Stimulated activated CD4-positive, alpha-beta T cell treated with anti-CD3 and anti-CD28 coated beads, Interleukin-1b, Interleukin-23, amount 100 ng/mL, for 1 hour (primary cell): ENCODE measurements at places on chromosomes 4 and X.

DNA sequence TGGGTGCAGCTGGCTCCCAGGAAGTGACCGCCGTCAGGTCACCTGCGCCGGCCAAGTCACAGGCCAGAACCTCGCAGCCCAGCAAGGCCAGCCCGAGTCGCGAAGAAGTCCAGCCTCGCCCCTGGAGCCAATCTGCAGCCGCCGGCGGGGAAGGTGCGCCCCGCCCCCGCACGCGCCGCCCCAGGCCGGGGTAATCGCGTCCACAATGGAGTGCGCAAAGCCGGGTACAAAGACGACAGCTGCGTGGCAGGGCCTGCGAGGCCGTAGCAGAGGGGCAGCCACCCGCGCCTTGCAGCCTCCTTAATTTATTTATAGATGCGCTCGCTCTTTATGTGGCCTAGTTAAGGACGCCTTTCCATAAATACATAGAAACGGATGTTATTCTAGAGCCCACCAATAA lies 139.4 kb upstream of the CPEB2 start:
- DNase-seq, result no peak

DNA sequence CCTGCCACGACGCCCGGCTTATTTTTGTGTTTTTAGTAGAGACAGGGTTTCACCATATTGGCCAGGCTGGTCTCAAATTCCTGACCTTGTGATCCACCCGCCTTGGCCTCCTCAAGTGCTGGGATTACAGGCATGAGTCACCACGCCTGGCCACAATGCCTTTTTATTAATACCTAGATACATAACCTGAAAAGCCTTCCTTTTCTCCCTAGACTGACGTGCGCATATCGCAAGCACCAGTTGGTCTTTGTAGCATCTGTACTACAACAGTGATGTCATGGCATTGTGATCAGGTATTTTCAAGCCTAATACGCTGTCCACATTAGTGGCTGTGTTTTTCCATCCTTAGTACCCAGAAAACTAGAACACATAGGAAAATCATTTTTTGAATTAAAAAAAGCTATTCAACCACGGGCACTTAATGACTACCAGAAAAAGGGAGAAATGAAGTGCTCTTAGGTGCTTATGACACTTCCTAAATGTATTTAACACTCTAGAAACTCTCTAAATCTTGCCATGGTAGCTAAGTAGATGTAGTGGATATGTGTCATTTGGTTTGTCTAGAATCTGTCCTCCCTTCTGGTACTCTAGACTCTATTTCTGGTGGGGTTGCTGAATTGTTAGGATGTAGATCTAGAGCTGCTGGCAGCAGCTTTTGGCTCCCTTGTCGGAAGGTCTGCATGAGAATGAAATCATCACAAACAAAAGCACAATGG lies 707.8 kb downstream of the STIM2 start:
- DNase-seq, result no peak

GRCh38 chr4:17717301-17717700 lies 64.1 kb downstream of the FAM184B start:
- no peak for DNase-seq

DNA sequence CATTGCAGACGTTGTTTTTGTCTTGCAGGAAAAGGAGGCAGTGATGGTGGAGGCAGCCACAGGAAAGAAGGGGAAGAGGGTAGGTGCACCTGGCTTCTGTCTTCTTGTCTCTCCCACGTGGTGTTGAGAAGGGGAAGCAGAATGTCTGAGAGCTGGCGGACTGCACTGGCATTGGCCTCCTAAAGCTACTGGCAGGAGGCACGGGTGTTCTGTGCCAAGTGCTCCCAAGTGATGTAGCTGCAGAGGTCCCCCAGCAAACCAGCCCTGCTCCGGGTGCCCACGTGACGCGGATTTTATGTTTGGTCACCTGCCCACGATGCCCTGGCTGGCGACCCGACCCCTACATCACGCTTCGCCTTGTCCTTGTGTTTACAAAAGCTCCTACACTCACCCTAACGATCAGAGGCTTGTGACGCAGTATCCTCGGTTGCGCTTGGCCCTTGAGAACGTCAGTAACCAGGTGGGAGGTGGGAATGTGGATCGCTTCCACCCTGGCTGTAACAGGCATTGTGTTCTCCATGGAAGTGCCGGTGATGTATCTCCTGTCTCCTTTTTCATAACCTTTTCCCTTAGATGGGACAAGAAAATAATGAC lies 28.5 kb upstream of the XG start:
- no peak for DNase-seq

GRCh38 chr4:158444621-158445020 lies 77.1 kb upstream of the RXFP1 start:
- no peak for DNase-seq

GRCh38 chr4:165740911-165741310 lies 132.1 kb upstream of the TLL1 start:
- DNase-seq, result no peak

DNA sequence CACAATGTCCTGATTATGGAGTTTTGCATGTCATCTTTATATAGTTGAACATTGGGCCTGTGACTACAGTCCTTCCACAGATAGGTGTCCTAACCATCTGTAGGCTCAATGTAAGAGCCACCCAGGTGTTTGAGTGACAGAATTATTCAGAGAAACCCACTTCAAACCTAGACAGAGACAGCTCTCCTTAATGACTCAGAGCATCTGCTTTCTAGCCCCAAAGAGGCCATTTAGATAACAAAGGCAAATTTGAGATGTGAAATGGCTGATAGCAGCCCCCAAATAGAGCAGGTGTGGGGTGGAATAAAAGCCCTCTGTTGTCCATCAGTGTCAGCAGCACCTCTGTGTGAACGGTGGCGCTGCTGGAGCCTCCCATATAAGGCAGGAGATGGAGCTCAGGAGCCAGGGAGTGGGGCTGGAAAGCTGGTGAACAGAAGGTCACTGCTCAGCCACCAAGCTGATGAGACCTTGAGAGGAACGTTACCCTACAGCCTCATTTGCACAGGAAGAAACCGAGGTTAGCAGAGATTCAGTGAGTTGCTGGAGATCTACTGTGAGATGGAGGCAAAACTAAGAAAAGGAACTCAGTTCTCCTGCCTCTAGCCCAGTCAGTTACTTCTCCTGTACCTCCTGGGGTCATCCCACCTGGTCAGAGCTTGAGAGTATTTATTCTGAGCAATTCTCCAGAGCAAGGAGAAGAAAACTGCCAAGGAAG lies 153.3 kb upstream of the LNX1 start:
- no peak for DNase-seq

DNA sequence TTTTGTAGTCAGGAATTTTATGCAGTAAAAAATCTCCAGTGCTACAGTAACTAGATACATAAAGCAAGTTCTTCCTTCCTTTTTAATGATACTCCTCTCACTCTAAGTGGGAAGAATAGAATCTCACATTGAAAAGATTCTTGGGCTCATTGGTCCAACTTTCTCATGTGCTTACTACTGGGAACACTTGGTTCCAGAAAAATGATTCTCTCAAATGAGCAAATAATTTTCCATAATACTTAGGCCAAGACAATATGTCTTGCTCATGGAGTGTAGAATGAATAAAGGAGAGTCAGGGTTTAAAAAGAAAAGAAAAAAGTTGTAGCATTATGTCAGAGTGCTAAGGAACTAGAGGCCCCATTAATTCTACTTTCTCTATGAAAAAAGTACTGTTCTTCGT lies 197.8 kb downstream of the RASL11B start:
- DNase-seq, result no peak

GRCh38 chr4:152434011-152434410 lies 101.9 kb downstream of the FBXW7 start:
- DNase-seq, result no peak

DNA sequence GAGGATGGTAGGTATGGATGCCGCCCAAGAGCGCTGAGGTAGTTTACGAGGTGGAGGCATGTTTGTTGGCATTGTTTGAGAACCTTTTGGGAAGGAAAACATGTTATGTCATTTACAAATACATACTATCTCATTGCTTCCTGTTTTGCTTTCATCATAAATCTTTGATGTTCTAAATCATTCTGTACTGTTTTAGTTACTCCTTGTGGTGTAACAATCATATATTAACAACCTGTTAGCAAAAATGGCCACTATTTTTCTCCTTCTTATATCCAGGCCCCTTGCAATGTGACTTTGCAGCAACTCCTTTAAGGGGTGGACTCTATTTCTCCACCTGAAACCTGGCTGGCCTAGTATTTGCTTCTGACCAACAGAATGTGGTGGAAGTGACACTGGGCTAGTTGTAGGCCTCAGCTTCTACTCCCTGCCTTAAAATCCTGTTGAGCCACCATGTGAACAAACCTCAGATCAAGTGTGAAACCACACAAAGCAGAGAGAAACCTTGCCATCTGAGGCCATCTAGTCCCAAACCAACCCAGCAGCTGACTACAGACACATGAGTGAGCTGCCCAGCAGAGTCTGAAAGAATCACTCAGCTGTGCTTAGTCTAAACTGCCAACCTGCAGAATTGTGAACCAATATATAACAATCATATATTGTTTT lies 15.8 kb upstream of the CXorf38 start:
- no peak for DNase-seq

DNA sequence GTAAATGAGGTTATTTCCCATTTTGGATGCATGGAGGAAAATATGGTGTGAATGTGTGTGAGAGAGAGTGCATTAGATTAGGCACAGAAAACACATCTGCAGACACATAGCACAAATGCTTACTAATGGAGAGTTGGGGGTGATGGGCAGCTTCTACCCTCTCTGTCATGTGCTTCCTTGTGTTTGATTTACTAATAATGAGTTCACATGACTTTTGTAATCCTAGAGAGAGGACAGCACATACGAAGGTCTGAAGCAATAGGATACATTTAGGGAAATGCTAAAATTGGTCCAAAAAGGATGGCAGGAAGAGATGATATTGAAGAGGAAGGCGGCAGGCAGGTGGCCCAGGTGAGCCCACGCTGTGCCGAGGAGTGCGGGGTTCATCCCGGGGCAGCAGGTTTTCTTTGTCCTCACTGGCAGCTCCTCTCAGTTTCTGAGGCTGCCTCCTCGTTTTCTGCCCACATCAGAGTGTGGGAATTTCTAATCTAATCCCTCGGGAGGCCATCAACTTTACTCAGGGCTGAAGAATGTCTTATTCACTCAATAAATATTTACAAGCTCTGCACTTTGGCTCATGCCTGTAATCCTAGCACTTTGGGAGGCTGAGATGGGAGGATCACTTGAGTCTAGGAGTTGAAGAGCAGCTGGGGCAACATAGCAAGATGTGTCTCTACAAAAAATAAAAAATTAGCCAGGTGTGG lies 15.9 kb upstream of the MAP9 start:
- no peak for DNase-seq

DNA sequence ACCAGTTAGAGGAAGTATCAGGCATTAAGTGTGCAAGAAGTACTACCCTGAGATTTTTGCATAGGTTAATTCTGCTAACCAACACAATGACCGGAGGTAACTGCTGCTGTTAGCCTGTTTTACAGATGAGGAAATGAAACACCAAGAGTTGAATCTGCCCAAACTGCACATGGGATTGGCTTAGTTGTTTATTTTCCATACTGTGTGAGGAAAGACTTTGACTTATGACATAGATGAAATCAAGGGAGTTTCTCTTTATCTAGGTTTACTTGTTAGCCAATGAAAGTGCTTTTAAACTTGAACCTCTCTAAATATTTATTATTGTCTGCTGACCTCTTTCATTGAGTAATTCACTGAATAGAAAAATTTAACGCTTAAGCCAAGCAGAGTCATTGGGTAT lies 10.3 kb downstream of the GUCY1B1 start:
- DNase-seq, result no peak

DNA sequence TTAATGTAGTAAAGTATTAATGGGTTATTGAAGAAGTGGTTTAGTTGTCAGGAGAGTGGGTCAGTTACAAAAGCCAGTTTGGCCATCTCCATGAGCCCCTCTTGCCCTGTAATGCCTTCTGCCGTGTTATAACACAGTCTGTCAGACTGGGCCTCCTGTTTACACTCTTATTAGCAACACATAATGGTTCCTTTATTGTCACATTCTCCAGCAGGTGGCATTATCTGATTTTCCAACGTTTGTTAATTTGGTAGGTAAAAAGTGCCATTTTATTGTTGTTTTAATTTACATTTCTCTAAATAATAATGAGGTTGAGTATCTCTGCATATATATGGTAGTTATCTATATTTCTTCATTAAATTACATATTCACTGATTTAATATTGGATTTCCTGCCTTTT lies 560.8 kb downstream of the FGF13 start:
- DNase-seq, result no peak

GRCh38 chr4:103994059-103994458 lies 274.3 kb upstream of the TACR3 start:
- no peak for DNase-seq

DNA sequence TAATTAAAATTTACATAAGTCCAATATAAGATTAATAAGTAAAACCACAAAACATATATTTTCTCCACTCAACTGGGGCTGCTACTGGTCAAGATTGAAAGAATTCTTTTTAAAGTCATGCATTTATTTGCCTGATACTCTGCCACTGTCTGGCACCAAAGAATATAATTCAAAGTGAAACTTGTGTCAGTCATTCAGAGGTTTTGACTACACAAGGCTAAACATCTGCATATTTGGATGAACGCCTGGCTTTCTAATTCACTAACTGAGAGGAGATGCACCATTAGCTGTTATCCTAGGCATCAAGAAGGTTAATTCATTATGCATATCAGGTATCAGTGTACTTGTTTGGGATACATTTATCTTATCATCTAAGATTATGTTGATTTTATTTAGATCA lies 598.5 kb downstream of the CENPC start:
- DNase-seq, result no peak

DNA sequence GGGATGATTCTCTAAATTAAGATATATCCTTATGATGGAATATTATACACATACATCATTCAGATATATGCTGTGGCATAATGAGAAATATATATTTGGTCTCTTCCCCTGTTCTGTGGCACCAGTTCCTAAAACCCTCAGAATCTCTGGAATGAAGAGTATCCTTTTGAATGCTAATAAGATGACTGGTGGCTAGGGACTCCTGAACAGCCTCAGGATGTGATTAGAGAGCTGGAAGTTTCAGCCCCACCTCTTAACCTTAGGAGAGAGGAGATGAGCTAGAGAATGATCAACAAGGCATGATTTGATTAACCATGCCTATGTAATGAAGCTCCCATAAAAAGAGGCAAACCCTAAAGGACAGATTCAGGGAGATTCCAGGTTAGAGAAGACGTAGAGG lies 632.0 kb downstream of the IQCM start:
- no peak for DNase-seq

DNA sequence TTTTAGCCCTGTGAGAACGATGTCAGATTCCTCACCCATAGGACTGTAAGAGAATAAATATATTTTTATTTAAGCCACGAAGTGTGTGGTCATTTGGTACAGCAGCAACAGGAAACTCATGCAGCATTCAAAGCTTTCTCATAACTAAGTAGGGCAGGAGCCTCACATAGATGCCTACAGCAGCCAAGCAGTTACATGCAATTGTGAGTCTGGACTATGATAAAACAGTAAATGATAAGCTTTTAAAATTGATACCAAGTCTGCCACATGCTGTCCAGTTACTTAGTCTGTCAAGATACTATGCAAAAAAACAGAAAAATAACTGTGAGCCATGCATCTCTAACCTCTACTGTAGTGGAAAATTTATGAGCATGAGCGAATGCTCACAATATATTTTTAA lies 359.6 kb downstream of the HS3ST1 start:
- DNase-seq, result no peak

GRCh38 chr4:185201977-185202962 lies 1.5 kb downstream of the CFAP97 start:
- no peak for DNase-seq

GRCh38 chrX:6225288-6225910 lies 3.3 kb downstream of the NLGN4X start:
- no peak for DNase-seq

- no peak for DNase-seq
Measured at GRCh38 chr4:54185044-54185780, 43.9 kb upstream of the PDGFRA start.
